ENCODE measurements at places on chromosomes 5 and 9. TPM values are rescaled to one million over a fixed set of nuclear protein-coding genes. Genes with fewer than 3 reads are reported as not detected.

The NLN gene
- total RNA-seq, result 22.8 TPM

The FBXW11 gene
- total RNA-seq, result 51.4 TPM

DNA sequence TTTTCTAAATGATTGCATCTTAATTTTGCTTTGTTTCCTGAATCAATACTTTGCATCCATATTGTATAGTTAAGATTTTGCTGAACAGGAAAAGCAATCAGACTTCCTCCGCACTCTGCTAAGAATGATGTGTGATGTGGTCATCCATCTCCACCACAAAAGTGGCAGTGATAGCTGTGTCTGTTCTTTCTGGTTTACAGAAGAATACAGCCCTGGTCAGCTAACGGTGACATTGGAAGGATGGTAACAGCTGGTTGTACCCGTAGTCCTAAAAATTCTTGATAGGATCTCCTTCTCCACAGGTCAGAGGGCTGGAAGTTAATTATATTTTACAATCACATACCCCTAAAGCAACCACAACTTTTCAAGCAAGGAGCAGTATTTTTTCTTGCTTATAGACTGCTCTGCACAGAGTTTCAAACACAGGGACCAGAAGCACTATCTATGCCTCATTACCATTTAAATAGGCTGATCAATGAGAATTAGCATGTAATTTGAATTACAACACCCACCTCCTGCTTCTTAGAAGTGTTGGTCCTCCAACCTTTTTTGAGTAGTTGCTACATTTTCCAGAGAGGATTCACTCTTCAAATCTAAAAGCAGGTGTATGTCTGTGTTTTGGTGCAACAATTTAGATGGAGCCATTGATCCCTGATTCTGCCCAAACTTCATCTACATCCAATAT is 1191.9 kb upstream of the NUDT12 start:
- no peak for DNase-seq

DNA sequence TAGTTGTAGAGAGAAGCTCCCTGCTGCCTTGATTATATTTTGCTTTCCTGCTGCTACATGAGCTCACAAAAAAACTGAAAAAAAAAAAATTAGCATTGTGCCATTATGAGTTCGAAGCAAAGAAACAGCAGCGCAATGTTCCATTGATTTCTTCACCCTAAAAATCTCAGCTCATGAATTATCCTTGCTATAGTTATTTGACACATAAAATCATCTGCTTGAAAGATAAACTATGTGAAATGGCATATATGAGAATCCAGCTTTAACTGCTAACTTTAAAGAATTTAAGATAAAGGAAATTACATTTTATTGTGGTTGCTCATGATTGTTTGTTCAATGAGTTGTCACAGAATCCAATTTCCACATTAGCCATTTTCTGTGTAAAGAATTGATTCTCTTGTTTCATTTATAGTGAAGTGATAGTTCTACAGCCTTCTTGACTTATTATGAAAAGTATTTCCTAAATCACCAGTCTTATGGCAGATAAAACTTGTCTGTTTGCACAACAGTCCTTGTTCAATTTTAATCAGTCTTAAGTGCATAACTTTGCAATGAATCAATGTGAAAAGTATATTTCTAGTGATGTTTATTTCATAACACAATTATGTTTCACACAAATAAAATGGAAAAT is 1275.0 kb upstream of the CDH9 start:
- DNase-seq, result no peak

DNA sequence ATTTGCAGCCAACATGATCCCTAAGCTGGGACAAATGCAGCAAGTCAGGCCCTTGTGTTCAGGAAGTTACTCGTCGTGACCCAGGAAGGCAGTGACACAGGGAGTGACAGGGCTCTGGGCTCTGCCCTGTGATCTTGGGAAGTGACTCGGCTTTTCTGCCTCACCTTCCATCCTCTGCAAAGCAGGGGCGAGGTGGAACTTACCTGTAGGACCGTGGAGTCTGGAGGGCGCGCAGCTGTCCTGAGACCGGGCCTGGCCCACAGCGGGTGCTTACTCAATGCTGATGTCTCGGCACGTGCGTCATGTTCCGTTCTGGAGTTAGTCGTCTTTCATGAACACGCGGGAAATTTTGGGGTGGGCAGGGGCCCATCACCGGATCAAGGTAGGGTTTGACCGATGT is 22.8 kb upstream of the LPCAT1 start:
- no peak for DNase-seq

The NUTM2F gene
- total RNA-seq, result not detected
